Umbilical cord (tissue), 2 donors: ENCODE measurements at places on chromosomes 2 and 18. TPM values are rescaled to one million over a fixed set of nuclear protein-coding genes. Genes with fewer than 3 reads are reported as not detected.

The SPHKAP gene
- 2.6 TPM for total RNA-seq

The ATP8B1 gene
- 29.6 TPM for total RNA-seq

The ALLC gene
- total RNA-seq = 0.48 TPM

The CNDP1 gene
- total RNA-seq = 1.2 TPM

The ARMC9 gene
- total RNA-seq = 25.8 TPM

The ZAP70 gene
- total RNA-seq = 3.4 TPM

The SKA1 gene
- total RNA-seq = 2.9 TPM

The TOGARAM2 gene
- total RNA-seq = 1.4 TPM

The UGT1A10 gene
- 0.48 TPM for total RNA-seq

The LRP1B gene
- 0.96 TPM for total RNA-seq

DNA sequence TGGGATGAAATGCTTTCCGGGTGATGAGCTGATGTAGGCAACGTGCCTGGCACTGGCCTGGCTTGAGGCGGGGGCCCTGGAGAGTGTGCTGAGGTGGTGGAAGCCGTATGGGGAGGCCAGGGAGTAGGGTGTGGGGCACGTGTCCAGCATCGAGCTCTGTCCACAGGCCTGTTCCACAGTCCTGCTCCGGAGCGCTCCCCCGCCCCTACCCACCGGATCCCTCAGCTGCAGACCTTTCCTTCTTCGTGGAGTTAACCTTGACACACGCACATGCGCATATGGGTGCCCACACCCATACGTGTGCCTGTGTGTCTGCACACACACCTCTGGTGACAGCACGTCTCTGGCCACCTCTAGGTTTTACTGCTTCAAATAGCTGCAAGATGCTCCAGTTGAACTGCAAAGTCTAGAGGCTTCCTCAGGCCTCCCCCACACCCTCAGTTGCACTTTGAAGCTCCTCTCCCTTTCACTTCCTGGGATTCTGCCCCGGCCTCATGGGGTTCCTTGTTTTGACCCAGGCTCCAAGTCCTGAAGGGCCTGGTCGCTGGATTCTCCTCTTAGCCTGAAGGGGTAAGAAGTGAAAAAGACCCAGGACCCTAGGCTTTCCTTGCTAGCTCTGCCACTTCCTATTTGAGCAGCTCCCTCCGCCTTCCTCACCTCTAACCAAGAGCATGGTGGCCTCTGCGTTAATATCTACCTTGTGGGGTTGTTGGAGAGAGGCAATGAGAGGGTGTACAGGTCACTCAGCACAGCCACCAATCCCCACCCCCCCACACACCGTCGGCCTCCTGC lies 49.5 kb downstream of the INHBB start:
- DNase-seq = no peak

- DNase-seq = peak; percentile 91
These were observed 131.9 kb downstream of the MYO1B start for GRCh38 chr2:191376981-191377629.

DNA sequence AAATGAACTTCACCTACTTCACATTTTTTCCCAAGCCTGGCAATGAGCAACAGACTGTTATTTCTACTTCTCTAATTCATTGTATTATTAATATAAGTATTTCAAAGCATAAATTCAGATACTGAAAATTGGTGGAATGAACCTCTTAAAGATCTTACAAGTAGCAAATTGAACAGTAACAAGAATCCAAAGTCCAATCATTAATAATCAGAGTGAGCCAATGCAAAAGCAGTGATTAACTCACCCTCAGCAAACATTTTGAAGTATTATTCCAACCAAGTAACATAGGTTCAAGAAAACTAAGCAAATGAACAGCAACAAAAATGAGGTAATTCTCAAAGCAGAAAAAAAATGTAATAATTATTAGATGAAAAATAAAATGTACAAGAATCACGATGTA lies 288.1 kb upstream of the ZC3H15 start:
- DNase-seq = no peak

GRCh38 chr2:106975641-106976040 lies 89.7 kb upstream of the ST6GAL2 start:
- no peak for DNase-seq

DNA sequence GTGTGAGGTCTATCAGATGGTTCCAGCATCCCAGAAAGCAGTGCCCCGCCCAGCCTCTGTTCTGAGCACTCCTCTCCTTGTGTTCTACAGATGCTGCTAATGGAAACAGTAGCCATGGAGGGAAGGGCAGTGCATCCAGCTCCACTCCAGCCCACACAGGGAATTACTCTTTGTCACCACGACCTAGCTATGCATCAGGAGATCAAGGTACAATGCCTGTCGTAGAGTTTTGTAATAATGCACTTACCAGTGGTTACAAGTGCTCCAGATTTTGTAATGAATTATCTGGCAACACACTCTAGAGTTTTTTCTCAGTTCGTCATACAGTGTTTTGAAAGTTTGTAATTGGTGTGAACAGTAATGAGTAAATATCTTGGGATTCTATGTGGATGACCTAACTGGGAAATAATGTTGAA lies 161.1 kb downstream of the ESCO1 start:
- no peak for DNase-seq

DNA sequence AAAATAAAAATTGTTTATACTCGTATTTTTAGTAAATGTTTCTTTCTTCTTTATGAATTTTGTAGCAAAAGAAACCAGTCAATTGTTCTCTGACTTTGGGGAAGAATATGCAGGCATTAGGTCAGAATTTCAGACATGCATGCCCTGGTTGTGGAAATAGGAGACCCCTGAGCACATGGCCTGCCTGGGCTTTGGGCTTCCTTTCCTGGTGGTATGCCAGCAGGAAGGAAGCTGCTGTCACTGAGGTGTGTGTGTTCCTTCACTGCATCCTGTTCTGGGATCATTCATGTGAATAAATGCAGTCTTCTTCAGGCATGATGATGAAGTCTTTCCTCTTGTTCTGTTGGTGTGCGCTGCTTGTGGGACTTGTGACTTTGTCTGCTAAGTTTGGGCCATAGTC lies 920.2 kb upstream of the VRK2 start:
- DNase-seq = no peak

- peak; percentile 67 for DNase-seq
These were observed at the start of gene VWA3B for GRCh38 chr2:98086491-98087446. Gene VWA3B, plus strand, starts transcription at chr2:98087167. Its CDS starts 5,926 bp downstream, at chr2:98093093.

- DNase-seq = no peak
These were observed 425.4 kb upstream of the TRIB2 start for GRCh38 chr2:12291303-12291702.

GRCh38 chr2:3523551-3524041 lies 4.3 kb upstream of the ADI1 start:
- peak; percentile 27 for DNase-seq

DNA sequence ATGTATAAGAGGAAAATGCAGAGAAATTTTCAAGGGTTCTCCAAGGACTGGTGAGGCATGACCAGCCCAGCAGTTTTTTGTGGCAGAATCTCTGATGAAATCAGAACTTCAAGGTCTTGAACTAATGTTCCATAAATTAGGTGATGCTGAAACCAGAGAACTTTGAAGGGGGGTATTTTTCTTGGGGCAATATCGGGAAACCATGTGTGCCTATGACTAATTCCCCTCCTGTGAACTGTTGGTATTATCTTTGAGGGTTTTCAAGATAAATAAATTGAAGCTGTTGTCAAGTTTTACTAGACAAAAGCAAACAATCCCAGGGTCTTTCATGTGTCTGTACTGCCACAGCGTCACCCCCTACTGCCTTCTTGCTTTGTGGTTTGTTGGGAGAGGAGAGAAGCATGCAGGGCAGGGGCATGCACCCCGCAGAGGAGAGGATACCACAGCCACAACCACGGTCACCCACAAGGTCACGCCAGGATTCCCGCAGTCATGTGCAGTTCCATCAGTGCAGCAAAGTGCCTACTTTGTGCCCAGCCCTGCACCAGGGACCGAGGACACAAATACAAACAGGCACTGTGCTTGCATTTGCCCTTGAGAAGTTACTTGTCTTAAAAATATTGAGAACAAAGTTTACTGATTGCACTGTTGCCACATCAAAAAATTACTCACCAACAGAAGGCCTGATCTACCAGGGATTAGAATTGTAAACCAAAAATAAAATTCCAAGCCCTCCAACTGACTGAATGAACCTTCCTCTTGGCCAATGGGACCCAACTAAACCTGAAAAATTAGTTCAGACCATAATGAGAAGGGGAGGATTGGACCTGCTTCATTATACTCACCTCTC lies 413.3 kb upstream of the TRIB2 start:
- DNase-seq = no peak

DNA sequence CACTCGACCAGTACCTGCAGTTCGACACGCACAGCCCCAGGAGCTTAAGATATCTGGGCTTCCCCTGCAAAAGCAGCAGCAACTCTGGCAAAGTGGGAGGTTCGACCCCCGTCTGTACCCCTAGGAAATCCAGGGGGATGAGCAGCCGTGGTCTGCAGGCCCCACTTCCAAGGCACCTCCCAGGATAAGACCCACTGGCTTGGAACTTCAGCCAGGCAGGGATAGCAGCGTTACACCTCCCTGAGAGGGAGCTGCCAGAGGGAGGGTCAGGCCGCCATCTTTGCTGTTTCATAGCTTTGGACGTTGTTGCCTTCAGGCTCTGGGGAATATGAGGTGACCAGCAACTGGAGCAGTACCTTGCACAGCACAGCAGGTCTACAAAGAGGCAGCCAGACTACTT lies 351.1 kb downstream of the SOX11 start:
- no peak for DNase-seq

- no peak for DNase-seq
These were observed 34.7 kb downstream of the PIEZO2 start for GRCh38 chr18:11114653-11115052.

DNA sequence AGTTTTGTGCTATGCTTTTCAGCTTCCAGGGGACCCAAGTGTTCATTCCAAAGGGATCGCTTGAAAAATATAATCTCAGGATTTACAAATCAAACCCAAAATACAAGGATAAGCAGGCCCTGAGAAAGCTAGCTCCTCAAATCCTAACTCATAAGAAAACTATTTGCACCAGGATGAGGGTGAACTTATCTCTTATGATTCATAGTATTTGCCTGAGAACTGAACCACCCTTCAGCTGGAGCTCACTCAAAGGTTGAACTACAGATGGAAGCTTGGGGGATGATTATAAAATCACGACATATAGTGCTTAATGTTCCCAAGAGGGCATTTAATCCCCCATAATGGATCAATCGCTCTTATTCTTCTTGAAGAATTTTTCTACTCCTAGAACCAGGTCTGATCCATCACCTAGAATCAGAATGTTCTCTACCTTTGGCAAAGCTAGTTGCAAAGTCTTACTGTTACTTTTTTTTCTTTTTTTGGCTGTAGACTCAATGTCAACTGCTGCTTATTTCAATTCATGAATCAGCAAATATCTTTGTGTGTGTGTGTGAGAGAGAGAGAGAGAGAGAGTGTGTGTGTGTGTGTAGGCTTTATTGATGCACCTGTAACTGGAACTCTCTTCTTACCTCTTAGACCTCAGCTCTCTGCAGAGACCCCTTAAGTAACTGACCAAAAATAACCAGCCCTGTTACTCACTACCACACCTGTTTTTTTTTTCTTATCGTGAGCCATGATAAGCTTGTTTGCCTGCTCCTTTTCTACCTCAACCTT lies 44.8 kb downstream of the ARL4C start:
- DNase-seq = peak; percentile 82

DNA sequence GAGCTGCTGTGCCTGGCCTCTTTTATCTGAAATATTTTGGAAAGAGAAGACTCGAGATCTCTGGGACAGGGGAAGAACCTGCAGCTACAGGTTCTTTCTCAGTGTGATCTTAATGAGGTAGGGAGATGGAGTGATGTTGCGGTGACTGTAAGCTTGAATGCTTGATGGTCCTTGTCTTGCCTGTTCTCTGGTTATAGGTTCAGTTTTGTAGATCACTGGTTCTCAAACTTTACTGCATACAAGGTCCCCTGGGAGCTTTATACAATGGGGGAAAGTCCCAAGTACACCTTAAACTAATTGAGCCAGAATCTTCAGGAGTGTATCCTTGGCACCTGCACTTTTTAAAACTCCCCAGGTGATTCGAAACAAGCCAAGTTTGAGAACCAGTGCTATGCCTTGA lies 136.7 kb upstream of the CXCR4 start:
- DNase-seq = no peak

GRCh38 chr2:210228586-210228985 lies 3.3 kb upstream of the ACADL start:
- DNase-seq = no peak
